ENCODE measurements at places on chromosomes 6 and 20.

GRCh38 chr6:14796974-14797762 lies 448.7 kb upstream of the JARID2 start:
- no peak for DNase-seq

DNA sequence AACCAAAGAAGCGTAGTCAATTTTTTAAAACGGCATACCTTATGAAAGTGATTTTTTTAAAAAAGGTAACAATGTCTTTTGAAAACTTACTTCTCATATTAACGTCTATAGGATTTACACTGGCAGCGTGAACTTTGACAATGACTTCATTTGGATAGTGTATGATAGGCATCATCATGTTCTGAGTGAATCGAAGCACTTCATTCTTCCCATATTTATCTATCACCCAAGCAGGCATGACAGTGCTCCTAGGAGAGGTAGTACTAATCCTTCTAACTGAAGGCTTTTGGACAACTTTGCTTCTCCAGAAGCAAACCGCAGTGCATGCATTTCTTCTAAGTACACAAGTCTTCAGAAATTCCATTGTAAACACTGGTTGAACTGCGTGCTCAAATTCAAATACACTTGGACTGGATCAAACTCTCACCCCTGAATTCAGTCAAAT lies 618 bp downstream of the RTN4IP1 start:
- DNase-seq: no peak

- DNase-seq: no peak
These were observed 108.7 kb downstream of the NCOA3 start for GRCh38 chr20:47610247-47610944.

DNA sequence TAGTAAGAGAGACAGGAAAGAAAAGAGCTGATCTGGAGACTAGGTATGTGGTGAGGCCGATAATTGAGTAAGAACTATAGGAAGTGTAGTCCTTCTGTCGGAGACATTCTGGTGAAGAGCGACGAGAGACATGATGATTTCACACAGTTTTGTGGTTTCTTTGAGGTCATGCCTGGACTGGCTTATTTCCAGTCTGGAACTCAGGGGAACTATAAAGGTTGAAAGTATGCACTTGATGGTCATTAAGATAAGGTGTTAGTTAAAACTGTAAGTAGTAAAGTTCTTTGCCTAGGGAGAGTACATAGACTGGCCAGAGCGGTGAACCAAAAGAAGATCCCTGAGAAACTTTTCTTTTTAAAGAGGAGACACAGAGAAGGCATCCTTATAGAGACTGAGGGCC lies 68.8 kb downstream of the RFX6 start:
- DNase-seq: no peak

DNA sequence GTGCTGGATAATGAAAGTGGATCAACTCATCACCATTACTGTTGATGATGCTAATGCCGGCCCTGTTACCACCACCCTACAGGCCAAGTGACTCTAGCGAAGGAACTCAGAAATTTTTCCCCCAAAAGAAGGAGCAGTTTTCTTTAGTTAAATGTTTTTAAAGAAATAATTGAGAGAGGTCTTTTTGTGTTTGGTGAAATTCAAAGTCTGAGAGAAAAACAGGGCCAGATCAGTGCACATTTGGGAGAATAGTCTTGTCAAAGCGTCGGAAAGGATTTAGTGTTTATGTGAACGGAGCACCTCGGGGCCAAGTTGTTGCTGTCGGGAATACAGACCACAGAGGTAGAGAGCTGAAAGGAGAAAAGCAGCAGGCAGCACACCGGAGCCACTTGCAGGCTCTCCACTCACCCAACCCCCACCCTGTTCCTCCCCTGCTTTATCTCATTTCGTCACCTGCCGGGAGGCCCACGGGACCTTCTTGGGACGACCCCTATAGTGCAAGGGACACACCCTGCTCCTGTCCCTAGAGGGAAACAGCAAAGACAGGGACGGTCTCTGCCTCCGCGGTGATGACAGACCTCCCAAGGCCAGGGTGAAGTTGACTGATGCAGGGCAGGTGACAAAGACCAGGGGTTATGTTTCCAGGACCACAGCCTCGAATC lies 6.8 kb downstream of the TFAP2B start:
- no peak for DNase-seq

- DNase-seq: no peak
These were observed 157.5 kb downstream of the GRM4 start for GRCh38 chr6:33988121-33989015.

DNA sequence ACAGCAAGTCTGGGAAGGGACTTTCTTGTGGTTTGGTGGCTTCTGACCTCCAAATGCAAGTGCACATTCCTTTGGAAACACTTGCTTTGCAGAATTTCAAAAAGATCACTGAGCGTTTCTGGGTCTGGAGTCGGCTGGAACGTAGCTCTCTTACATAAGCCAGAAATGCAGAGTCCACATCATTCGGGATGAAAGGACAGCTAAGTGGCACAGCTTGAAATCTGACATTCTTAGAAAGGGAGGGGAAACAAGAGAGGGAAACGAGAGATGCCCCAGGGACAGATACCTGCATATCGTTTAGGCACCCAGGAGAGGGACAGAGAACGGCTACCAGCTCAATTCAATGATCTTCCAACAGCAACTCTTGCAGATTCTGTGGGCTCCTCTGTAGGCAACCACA lies 118.7 kb downstream of the NFATC2 start:
- DNase-seq: no peak

GRCh38 chr20:728256-728944 lies 39.9 kb downstream of the SLC52A3 start:
- peak; percentile 46 for DNase-seq

GRCh38 chr6:343960-344815 lies 47.4 kb upstream of the IRF4 start:
- no peak for DNase-seq

DNA sequence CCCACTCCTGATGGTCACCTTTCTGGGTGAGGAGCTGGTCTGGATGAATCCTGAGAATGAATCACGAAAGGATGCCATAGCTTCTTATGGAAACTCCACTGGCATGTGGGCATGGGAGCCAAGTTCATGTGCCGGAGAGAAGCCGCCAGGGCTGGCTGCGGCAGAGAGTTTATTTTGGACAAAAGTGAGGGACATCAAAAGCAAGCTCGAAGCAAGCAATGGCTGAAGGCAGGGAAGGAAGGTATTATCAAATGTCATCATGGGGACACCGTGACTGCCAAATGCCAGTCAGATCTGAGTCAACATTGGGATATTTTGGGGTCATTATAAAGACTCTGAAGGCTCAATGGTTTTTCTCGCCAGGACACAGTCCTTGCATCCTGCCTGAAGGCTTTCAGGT lies 249.1 kb downstream of the QKI start:
- no peak for DNase-seq

GRCh38 chr6:41529049-41529448 lies 17.1 kb upstream of the FOXP4 start:
- no peak for DNase-seq

DNA sequence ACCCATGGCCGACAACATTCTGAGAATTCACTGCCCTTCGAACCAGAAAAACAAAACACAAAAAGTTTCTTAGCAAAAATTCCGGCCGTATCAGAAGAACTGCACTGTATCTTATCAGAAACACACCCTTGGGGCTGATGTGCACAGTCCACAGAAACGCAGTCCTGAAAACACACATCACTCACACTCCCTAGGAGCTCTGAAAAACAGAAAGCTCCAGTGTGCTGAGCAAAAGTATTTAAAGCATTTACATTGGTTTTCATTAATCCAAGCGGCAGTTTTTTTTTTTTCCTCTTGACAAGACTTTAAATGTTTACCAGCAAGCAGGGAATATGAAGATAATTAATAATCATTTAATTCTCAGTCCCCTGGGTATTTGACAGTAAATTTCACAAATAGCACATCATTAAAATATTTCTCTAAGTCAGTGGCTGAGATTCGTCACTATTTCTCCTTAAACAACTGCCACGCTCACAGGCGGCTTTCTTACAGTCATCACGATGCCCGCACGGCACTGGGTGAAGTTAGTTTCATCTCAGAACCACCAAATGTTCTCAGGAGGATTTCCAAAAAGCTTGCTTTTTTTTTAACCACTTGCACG lies 13.3 kb downstream of the NFATC2 start:
- DNase-seq: no peak

DNA sequence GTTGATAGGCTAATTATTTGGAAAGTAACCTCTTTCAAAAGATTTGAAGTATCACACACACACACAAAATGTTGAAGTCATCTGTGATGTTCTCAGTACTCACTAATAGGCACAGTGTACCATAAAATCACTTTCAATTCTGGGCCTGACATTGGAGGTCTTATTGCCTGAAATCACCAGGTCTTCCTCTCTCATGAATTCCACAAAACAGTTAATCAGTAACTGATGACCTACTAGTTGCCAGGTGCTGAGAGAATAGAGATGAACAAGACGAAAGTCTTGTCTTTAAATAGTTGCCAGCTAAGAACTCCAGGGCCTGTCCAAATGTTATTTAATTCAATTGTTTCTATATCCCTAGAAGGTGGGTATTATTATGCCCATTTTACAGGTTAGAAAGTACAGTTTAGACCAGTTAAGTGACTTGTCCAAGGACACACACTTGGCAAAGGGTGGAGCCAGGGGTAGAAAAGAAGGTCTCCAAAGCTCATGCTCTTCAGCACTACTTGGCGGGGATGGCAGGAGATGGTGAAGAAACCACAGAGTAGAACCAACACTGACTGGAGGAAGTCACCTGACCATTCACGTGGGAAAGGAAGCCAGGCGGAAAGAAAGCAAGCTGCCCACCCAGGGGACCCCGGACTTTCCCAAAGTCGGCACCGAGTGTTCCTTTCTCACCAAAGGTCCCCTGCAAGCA lies 116.4 kb downstream of the KIF6 start:
- DNase-seq: no peak

GRCh38 chr6:20211037-20211940 lies 980 bp downstream of the MBOAT1 start:
- DNase-seq: no peak

GRCh38 chr6:42352856-42353564 lies 98.7 kb downstream of the TRERF1 start:
- no peak for DNase-seq

GRCh38 chr6:152680879-152681517 lies 16.7 kb upstream of the MYCT1 start:
- DNase-seq: no peak

DNA sequence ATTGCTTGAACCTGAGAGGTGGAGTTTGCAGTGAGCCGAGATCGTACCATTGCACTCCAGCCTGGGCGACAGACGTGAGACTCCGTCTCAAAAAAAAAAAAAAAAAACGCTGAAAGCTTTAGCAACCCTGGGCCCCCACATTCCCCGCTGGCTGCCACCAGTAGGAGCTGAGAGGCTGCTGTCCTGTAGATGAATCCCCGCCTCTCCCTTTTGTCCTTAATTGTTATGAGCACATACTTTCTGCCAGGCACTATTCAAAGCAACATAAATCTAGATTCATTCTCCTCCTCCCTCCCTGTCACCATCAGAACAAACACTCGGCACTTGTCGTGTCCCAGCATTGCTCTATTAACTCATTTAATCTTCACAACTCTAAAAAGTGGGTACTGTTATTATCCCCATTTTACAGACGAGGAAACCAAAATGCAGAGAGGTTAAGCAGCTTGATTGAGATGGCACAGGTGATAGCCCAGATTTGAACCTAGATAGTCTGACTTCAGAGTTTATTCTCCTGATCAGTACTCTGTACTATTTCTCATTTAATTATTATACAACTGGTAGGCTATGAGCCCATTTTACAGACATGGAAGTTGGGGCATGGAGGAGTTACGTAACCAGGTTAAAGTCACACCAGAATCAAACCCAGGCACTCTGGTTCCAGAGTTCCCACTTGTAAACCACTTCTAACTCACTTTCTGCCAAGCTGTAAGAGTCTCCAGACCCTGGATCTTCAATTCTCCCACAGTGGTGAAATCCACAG lies 97.4 kb downstream of the EYA2 start:
- DNase-seq: no peak

DNA sequence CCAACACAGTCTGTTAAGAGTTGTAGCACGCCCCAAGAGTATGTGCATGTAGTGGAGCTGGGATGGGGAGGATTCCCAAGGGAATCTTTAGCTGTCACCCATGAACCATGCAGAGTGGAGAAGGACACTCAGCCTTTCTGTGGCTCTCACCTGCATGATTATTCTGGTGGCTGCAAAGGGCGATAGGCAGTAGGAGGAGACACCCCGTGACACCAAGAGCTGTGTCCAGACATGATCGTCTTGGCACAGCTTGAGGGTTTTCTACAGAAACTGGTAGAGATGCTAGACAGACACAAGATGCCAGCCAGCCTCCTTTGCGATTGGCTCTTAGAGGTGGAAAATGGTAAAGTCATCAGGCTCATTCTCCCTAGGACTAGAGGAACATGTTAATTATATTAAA lies 3.1 kb upstream of the CSE1L start:
- DNase-seq: no peak

GRCh38 chr20:18166241-18166881 lies 28.7 kb downstream of the KAT14 start:
- DNase-seq: no peak

- DNase-seq: no peak
These were observed 13.9 kb downstream of the PTK7 start for GRCh38 chr6:43089874-43090558.
